Stimulated activated naive CD4-positive, alpha-beta T cell (primary cell): ENCODE measurements at places on chromosomes 7 and 10.

DNA sequence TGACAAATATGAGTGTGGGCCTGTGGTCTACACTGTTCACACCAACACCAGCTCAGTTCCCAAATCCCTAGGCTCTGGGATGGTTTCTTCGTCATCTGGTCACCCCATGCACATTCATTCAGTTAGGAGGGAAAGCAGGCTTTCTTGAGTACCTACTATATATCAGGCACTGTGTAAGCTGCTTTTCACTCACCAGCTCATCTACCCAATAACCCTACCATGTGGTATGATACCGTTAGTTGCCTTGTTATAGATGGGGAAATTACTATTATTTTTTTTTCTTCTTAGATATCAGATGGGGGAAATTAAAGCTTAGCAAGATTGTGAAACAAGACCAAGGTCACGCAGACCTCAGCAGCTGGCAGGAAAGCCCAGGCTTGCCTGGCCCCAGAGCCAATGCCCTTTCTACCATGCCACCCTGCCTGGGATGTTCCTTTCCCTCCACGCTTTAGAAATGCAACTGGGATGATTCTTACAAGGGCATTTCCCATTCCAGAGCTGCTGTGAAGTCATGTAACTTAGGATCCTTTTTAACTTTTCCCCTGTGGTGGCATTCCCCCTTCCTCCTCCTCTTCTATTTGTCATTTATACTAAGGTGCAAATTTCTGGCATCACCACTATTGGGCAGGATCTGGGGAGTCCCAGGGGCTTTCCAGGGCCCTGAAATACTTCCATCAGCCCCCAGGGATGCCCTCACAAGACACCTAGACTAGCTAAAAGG lies 93.1 kb upstream of the EFCAB10 start:
- DNase-seq: no peak

DNA sequence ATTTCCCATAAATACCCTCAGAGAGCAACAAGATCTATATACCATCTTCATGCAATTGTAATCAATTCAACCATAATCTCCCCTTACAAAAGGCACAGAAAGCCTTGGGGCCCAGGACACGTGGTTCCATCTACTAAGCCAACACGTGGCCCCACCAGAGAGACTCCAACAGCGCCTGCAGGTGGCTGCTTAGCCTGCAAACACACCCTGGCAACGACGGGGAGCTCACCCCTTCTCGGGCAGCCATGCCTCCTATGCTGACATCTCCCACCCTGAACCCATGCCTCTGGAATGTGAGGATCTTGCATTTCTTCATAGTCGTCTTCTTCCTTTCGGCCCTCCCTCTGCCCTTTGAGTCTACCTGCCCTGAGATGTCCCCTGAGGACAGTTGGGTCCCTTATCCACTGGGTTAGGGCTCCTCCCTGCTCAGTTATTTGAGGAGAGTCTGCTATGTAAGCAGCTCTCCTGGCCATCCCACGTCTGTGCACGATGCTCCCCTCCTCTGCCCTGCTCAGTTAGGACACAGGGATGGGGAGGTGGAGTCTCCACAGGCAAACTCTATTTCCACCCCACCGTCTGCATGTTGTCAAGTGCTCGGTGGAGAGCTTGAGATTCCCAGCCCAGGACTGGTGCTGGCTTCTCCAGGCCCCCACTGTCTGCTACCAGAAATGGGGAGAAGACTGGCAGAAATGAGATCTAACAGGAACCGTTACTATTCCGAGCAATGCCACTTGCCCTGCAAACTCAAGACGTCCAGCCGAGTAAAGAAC lies 36.5 kb downstream of the EBF3 start:
- no peak for DNase-seq

- DNase-seq: no peak
Observed at GRCh38 chr7:30224511-30225062, 59.8 kb upstream of the ZNRF2 start.

DNA sequence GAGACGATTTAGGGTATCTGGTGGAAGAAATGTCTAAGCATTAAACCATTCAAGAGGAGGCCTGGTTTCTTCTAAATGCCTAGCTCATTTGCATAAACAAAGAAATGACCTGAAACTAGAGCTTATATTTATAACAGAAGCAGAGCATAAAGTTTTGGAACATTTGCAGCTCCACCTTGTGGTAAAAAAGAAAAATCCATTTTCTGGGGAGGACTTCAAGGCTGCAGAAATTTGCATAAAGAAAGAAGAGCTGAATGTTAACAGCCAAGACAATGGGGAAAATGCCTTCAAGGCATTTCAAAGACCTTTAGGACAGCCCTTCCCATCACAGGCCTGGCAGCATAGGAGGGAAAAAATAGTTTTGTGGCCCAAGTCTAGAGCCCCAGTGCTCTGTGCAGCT lies 362.0 kb downstream of the ZNF248 start:
- DNase-seq: no peak

DNA sequence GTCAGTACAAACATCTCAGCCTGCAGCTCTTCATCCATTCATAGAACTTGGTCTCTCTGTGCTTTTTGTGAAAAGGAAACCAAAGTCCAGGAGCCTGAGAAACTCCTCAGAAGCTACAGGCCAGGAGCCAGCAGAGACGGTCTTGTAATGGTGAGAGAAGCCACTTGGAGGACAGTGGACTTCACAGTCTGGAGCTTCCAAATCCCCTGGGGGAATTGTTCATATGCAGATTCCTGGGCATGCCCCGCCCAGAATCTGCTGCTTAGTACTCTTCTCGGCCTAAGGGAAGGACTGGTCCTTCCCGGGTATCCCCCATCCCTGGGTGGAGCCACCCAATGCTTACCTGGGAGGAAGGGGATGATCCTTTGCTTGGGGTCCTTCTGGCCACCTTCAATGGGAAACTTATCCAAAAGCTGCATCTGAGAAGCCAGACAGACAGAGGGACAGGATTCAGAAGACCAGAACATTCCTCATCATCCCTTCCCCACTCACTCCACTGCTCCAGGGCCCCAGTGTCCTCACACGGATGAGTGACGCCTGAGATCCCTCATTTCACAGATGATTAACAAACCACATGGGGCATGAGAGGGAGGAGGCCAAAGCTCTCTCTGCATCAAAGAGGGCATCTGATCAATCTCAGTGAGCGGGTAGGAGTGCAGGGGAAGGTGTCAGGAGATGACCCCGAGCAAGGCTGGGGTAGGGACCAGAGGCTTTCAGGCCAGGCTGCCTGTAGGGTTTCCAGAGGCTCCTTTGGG lies 88.4 kb downstream of the SH3PXD2A start:
- no peak for DNase-seq

DNA sequence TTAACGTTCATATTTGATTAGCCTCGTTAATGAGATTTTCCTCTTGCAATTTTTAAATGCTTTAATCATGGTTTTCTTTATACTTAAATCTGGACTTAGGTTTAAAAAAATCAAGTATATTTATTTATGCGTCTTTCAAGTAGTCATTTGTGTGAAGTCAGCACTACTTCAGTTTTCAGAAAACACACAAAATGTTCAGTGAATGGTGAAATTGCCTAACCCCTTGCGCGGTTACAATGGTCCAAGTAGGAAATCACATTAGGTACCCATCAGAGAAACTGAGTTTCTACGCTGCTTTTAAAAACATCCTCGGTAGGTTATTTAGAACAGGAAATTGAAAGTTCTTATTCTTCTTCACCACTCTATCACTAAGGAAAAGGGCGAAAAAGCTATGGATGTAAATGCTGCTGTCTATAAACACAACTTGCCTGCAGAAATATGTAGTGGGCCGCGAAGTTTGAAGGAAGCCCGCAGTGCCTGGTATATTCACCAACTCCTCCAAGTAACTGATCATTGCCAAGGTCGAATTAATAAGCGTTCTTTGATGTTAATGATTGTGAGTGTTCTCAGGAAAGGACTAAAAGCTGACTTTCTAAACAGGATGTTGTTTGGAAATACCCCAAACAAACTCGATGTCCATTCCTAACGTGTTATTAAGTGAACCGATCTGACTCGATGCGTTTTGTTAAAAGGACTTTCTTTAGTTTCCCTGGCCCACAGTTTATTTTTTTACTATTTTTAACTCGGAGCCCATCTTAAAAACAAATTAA lies 1.0 kb downstream of the SYPL1 start:
- DNase-seq: no peak

DNA sequence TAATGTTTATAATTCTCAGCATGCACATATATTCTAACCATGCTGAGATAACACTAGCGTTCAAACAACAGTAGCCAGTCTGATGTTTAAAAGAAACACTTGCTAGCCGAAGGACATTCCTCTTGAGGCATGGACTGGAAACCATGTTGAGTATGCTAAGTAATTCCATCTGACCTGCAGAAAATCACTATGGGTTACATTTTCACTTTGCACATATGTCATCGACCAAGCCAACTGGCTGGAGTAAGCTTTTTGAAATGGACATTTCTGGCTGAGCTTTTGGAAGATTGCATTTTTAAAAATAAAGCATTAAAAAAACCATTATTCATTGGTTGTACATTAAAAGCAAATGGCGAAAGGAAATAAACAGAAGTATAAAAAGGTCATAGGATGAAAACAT lies 88.2 kb downstream of the BBS9 start:
- DNase-seq: no peak

DNA sequence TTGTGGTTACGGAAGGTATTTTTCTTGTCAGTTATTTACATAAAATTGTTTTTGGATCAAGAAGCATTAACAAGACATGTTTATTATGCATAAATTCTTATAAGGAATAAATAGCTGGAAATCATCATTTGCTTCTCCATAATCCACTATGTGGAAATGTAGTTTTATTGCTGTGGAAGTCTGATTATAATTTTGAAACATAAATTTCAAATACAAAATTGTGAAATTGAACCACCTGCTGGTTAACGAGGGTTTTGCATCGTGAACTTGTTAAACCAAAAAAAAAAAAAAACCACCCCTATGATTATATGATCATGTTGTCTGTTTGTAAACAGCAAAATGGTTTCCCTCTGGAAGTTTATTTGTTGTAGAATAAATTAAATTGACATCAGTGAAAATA lies 25.9 kb downstream of the ABRAXAS2 start:
- no peak for DNase-seq

DNA sequence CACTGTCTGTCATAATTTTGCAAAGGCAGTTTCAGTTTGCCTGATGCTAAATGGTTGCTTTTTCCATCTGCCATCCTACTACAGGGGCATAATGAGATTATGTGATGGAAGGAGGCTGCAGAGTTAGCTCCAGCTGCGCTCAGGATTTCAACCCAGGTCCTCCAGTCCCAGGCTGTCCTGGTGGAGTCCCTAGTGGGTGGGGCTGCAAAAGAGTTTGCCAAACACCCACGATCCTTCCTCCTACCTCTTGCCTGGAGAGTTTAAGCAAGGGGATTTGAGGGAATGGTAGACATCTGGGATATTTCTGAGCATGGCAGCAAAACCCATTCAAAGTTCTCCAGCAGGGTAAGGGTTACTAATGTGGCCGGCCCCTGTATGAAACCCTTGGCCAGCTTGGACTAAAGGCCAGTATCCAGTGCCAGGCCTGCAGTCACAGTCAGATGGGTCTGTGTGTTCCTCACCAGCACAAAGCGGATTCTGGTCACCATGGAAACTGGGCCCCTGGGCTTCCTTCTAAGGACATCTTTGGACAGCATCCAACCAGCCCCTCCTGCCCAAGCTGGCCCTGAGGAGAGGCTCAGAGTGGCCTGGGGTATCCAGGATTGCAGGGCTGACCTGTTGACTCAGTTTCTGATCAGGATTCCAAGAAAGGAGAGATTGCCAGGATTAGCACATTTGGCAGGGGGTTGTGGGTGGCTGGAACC lies 42.7 kb upstream of the CHST3 start:
- no peak for DNase-seq

- no peak for DNase-seq
Observed at GRCh38 chr10:116589926-116590325, 833 bp upstream of the PNLIPRP1 start.
